ENCODE measurements at places on chromosomes 7 and 10.

- no peak for DNase-seq
Observed at GRCh38 chr7:130804220-130804619, 70.2 kb upstream of the KLF14 start.

DNA sequence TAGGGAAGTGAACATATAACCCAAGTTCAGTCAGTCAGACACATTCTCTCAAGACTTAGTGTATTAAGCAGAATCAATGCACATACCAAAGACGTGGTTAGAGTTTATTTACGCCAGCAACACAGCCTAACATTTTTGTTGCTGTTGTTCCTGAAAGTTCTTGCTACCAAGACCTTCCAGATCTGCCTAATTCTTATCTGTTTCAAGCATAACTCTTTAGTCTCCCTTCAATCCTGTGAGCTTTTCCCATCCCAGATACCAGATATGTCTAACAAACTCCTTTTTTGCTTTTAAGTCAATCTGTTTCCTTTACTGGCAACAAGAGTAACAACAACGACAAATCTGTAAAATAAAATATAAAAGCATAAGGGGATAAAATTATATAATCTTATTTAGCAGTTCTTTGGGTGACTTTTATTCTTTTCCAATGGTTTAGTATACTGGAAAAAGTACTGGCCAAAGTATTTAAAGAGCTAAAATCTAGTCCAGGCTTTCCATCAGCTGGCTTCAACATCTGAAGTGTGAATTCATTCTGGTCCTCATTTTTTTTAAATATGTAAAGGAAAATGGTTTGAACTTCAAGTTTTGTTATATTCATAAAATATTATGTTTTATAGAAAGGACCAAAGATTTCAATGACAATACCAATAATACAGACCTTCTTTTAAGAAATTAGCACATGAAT, 193.8 kb downstream of the IMMP2L start:
- DNase-seq = no peak

- DNase-seq = no peak
Observed at GRCh38 chr7:157871681-157872080, 534.9 kb downstream of the DNAJB6 start.

DNA sequence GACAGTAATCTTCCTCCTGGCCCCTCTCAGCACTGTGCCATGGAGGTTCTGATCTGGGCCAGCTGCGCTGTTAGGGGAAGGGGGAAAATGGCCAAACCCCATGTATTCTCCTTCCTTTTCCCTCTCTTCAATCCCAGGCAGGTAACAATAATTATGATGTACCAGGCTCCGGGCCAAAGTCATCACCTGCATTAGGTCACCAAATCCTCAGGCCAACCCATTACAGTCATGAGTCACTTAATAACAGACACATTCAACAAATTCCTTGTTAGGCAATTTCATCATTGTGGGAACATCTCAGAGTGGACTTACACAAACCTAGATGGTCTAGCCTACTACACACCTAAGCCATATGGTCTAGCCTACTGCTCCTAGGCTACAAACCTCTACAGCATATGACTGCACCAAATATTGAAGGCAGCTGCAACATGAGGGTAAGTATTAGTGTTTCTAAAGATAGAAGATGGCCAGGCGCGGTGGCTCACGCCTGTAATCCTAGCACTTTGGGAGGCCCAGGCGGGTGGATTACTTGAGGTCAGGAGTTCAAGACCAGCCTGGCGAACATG, 2.2 kb upstream of the HSPB1 start:
- no peak for DNase-seq

DNA sequence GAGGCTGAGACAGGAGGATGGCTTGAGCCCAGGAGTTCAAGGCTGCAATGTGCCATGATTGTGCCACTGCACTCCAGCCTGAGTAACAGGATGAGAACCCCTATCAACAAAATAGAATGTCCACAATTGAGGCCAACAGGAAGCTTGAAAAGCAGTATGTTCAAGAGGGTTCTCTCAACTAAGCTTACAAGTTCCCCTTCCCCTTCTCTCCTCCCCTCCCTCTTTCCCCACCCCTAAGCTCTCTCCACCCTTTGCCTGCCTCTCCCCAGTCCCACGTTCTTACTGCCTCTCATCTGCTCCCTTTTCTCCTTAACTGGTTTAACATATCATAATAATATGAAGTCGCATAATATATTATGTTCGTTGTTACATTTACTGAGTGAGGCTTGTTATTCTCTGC, 35.4 kb downstream of the KIAA1549 start:
- DNase-seq = no peak

GRCh38 chr7:84194484-84195271, at the start of gene SEMA3A:
SEMA3A (minus strand) TSS chr7:84194789; CDS start chr7:84194586, 203 bp downstream.
- DNase-seq = no peak

DNA sequence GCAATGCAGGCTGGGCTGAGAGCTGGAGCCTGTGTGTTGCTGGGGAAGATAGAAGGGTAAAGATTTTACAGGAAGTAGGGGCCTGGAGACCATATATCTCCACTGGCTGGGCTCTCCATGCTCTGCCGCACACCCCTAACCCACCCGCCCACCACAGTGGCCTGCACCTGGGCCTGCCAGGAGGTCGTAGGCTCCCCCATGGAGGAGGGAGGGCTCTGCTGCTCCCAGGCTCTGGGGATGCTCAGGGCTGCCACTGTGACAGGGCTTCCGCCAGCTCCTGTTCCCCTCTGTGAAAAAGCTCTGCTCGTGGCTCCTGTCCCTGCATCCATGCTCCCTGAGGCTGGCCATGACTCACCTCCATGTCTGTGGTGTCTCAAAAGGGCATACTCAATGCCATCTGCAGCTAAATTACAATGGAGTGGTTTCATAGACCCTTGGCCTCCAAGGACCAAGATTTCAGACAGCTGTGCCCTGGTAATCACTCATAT, 106.0 kb downstream of the CXCL12 start:
- no peak for DNase-seq

DNA sequence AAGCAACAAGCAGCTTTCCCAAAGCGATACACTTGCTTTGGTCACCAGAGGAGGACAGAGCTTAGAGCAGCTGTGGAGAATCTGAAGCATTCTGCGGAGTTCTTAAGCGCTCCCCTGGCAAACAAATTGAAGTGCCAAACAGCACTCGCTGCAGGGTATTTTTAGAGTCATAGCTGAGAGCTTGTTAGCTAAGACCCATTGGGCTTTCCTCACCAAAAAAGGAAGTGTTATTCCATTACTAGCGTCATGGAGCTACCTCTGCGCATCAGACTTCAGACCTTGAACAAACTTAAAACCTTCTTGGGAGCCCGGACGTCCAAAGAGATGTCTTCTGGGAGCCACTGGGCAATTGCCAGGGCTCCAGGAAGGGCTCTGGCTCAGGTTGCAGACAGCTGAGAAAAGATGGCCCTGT, 23.2 kb upstream of the BMPR1A start:
- DNase-seq = no peak

DNA sequence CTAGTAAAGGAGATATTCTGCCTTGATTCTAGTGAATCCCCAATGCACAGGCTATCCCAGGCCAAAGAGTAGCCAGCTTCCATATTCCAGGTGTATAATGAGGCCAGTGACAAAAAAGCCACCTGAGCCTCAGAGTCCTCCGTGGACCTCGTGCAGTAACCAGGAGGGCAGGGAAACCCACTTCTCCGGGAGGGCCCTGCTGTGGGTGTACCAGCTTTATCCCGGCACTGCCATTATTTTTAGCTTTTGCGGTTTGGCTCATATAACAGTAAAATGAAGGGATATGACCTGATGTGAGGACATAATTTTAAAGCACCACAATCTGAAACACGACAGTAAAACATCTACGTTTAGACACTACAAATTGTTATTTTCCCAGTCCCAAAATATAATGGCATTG, 109.0 kb downstream of the SVIL start:
- no peak for DNase-seq

- DNase-seq = no peak
Observed at GRCh38 chr7:5695727-5696345, 85.6 kb downstream of the RNF216 start.

DNA sequence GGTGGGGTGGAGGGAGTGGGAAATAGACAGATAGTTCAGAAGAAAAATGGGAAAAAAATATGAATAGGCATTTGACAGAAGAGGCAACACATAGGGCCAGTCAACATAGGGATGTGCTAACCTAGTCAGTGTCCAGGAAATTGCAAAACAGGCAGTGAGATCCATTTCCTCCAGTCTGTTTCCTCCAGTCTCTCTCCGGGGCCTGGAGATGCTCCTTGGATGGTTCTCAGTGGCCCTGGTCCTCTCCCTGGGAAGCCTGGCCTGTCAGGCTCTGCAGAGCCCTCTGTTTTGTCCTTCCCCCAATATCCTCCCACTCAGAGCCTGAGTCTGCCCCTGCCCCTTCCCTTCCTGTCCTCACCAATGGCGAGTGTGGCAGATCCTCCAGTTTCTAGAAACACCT, 52.6 kb downstream of the SYPL1 start:
- no peak for DNase-seq

DNA sequence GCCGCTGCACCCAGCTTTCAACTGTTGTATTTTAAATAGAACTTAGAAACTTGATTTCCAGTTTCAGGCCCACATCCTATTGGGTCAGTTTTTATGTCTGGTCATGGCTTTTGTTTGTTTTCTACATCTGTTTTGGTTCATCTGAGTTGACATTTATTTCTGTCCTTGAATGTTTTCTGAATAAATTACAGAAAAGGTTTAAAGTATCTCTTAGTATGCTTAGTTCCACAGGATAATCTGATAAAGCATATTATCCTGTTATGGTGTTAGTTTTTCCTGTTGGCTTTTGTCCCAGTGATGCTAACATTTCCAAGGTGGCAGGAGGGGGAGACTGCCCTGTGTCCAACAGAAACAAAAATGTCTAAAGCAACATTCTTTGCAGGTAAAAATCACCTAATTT, 733.2 kb downstream of the INHBA start:
- no peak for DNase-seq

GRCh38 chr10:79173582-79174262, 105.0 kb downstream of the ZMIZ1 start:
- no peak for DNase-seq

DNA sequence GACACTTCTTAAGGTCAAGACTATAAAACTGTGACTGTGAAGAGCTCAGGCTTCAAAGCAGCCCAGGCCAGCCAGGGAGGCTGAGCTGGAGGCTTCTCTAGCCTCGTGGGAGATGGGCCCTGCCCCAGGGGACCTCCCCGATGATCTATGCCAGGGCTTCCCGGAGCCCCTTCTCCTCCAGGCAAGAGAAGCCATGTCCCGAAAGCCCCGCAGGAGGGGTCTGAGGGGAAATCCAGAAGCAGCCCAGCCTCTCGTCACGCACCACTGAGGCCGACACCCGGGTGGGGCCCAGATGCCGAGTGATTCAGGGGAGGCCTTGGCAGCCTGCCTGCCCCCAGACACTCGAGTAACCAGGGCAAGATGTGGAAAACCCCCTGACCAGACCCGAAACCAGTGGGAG, 63.7 kb downstream of the PROSER2 start:
- no peak for DNase-seq

DNA sequence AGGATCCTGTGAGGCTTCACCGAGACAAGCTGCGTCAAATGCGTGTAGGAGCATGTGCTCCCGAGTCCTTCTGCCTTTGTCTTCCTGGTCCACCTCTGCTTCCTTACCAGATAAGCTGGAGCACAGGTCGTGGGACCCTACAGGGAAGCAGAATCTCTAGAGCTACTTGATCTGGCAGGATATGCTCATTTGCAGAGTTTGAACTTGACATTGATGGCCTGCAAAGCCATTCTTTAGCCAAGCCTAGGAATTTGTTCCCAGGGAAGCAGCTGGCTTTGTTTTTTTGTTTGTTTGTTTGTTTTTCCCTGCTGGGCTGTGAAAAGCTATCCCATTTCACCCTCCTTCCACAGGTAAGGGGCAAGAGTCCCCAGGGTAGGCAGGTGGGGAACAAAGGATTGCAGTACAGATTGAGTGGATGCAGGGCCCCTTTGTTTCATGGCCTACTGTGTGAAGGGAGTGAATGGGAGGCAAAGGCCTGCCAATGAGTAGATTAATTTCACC, 200.0 kb upstream of the BMPER start:
- no peak for DNase-seq

GRCh38 chr10:103861505-103861904, 6.1 kb upstream of the SH3PXD2A start:
- DNase-seq = no peak

DNA sequence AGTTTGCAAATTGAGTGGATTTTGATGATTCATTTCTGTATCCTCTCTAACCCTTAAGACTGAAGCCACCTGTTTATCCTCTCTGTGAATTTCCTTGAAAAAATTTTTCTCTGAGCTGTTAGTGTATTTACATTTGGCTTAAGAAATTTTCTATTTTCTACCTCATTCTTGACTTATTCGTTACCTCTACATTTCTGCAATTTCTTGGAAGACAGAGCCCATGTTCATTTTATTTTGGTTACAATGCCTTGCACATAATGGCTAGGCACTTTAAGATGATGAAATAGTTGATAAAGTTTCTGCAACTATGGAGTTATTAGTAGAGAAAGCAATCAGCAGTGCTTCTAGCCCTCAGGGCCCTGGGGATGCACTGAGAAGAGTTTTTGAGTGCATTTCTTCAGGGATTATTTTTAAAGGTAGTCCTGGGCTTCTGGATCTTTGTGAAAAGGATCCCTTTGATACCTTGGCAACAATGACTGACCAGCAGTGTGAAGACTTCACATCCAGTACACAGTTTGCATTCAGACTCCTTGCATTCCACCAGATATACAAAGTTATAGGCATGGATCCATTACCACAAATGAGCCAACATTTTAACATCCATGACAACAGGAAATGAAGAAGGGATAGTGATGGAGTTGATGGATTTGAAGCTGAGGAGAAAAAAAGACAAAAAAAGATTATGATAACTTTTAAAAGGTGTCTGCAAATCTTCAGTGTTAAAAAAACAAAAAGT, 68.2 kb downstream of the CH25H start:
- no peak for DNase-seq

DNA sequence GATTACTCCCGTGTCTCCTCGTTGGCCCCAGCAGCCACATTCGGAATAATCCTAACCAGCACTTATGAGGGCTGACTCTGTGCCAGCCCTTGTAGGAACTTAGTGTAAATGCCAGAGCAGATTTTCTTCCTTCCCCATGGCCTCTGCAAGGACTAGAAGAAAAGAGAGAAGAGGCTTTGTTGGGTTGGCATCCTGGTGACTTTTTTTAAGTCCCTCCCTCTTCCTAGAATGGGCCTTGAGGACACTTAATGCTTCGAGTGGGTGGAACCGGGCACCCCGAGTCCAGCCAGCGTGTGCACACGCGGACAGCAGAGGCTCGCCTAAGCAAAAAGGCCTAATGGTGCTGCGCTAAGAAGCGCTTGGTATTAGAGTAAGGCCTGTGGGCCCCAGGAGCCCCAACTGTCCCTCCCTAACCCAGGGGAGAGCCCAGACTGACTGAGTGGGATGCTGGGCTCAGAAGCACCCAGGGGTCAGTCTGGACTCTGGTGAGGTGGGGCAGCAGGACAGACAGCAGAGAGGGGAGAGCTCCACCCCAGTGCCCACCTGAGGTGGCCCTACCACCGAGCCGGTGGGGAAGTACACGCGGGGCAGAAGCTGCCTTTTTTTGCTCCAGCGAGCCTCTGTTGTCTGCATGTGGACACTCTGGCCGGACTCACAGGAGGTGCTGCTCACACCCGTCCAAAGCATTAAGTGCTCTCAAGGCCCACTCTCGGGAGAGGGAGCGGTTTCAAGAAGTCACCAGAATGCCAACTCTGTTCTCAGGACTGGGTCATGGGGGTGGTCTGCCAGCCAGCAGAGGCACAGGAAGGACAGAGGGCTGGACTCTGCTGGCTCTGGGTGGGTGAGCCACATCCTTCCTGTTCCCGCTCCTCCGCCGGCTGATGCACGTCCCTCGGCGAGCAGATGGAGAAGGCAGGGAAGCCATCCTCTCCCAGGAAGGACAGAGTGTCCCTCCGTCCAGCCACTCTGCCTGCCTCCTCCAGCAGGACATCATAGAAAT, 12.5 kb downstream of the ITPRIP start:
- no peak for DNase-seq

Data from esophagus squamous epithelium (tissue), 5 donors.